ENCODE measurements at places on chromosomes 11 and 22. TPM values are rescaled to one million over a fixed set of nuclear protein-coding genes. Genes with fewer than 3 reads are reported as not detected.

Gene PHF5A
- total RNA-seq, result 61.0 TPM

Gene OR51E2
- not detected for total RNA-seq

Gene OTOG
- total RNA-seq, result not detected

Gene RIBC2
- 1.0 TPM for total RNA-seq

Gene TMEM151A
- 0.30 TPM for total RNA-seq

Gene OR5A1
- not detected for total RNA-seq

Gene OVOL1
- not detected for total RNA-seq

Gene MAP6
- total RNA-seq, result 0.34 TPM

Gene TSPAN18
- not detected for total RNA-seq

Gene KIRREL3
- total RNA-seq, result 0.15 TPM
